Left ventricle myocardium inferior (tissue), 1 donor: ENCODE measurements at places on chromosomes 7 and 10. TPM values are rescaled to one million over a fixed set of nuclear protein-coding genes. Genes with fewer than 3 reads are reported as not detected.
A peak's percentile ranks its signal among the peaks of the same experiment; 100 is the strongest.

Gene TMEM26
- 0.30 TPM for total RNA-seq

Gene CALHM1
- not detected for total RNA-seq

Gene SPDYE9
- total RNA-seq: not detected

Gene ATRNL1
- 2.9 TPM for total RNA-seq

Gene MALRD1
- 0.47 TPM for total RNA-seq

Gene RALA
- 29.1 TPM for total RNA-seq

Gene ASB10
- total RNA-seq: 35.4 TPM

Gene PLEKHS1
- not detected for total RNA-seq

DNA sequence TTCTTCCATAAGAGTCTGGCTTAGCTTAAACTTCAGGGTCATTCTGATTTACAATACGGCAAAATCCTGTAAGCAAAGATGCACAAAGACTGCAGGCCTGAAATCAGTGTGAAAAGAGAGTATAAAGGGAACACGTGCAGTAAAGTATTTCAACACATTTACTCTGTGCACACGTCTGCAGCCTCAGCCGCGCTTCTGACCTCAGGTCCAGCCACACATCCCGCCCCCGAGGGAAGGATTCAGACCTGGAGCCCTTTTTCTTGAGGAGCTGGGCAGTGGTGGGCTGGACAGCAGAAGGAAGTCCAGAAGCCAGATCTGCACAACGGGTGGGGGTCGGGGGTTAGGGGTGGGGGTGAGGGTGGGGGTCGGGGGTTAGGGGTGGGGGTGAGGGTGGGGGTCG is 58.9 kb upstream of the FAM20C start:
- no peak for DNase-seq
- H3K27ac ChIP-seq: no peak overlapping the region
- H3K4me3 ChIP-seq: no peak overlapping the region
- H3K4me1 ChIP-seq: peaks cover 31% of the 10 kb centered on the region
- H3K27me3 ChIP-seq: peaks cover 13% of the 10 kb centered on the region

GRCh38 chr10:21144047-21144446 is 246.9 kb upstream of the NEBL start:
- H3K4me3 ChIP-seq: no peak overlapping the region
- no peaks in the 10 kb centered on the region for H3K27me3 ChIP-seq
- no peak overlapping the region for H3K27ac ChIP-seq
- no peaks in the 10 kb centered on the region for H3K4me1 ChIP-seq
- no peaks in the 10 kb centered on the region for H3K36me3 ChIP-seq
- no peak for DNase-seq

DNA sequence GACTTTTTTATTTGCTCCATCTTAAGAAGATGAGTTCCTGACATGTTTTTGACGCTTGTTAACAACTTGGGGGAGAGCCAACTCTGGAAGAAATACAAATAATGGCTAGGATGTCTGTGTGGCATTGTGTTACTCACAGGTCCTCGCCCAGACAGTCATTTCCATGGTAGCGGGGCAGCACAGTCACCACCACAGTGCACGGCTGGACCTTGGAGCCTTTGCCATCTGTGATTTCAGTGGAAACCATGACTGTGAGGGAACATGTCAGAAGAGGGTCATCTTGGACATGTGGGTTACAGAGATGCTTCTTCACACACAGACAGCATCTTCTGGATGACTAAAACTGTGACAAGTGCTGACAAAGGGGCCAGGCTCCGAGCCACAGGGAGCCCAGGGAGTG is 74.5 kb downstream of the PKD1L1 start:
- no peaks in the 10 kb centered on the region for H3K36me3 ChIP-seq
- H3K4me1 ChIP-seq: peaks cover 13% of the 10 kb centered on the region
- no peaks in the 10 kb centered on the region for H3K27me3 ChIP-seq
- no peak for DNase-seq

GRCh38 chr7:2820508-2820934 is 23.6 kb downstream of the GNA12 start:
- peaks cover 84% of the 10 kb centered on the region for H3K4me1 ChIP-seq
- H3K36me3 ChIP-seq: no peaks in the 10 kb centered on the region
- no peaks in the 10 kb centered on the region for H3K27me3 ChIP-seq
- H3K27ac ChIP-seq: peak overlapping the region; percentile 68

- no peaks in the 10 kb centered on the region for H3K27me3 ChIP-seq
- no peaks in the 10 kb centered on the region for H3K4me1 ChIP-seq
- no peak overlapping the region for H3K27ac ChIP-seq
- no peak overlapping the region for H3K4me3 ChIP-seq
These were observed 128.9 kb downstream of the ZNF365 start for GRCh38 chr10:62502995-62503613.

DNA sequence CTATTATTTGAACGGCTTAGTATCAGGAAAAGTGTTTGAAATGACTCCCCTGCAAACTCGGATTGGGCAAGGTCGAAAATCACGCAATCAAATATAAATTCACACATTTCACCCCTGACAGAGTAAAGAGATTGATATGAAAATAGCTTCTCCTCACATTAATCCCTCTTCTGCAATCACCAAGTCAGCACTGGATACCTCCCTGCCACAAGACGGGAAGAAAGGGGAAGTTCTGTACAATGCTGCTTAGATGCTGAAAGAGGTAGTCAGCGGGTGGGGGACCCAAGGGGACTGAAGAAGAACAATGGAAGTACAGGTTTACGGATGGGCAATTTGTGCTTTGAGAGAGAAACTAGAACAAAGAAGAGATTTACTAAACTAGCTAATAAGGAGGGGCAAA is 72.0 kb upstream of the ANK3 start:
- DNase-seq: no peak
- H3K36me3 ChIP-seq: no peaks in the 10 kb centered on the region
- no peaks in the 10 kb centered on the region for H3K27me3 ChIP-seq

- H3K27me3 ChIP-seq: no peaks in the 10 kb centered on the region
- DNase-seq: peak; percentile 80
- H3K27ac ChIP-seq: peak overlapping the region; percentile 19
- peaks cover 12% of the 10 kb centered on the region for H3K36me3 ChIP-seq
- peak overlapping the region; percentile 72 for H3K4me3 ChIP-seq
These were observed 208.4 kb downstream of the TPST1 start for GRCh38 chr7:66413379-66414114.

DNA sequence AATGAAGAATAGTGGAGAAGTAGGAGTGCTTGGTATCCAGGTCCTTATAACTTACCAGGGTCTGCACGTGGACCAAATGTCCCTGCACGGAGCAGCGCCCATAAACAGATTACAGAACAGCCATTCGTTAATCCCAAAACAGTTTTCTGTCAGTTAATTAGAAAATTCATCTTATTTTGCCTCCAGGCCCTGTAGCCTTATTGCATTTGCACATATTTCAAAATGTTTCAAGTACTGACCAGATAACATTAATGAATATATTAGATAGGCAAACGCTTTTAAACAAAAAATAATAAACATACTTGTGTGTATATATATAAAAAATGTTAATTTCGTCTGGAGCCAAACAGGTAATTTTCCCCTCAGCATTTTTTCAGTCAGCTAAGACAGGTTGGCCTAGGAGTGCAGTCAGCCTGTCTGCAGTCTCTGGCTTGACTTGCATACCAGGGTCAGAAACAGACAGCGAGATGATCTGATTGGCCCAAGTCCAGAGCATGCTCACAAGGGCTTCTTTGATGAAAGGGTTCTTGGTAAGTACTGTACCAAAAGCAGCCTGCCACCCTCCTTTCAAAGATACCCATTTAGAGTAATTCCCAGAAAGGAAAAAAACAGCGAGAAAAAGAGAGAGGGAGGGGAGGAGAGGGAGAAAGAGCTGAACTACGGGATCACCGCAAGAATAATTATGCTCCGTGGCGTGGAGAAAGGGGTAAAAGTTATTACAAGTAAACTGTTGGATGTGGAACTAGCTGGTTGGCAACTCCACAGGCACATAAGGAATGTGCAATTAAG is 194.4 kb upstream of the TCF7L2 start:
- no peaks in the 10 kb centered on the region for H3K27me3 ChIP-seq
- DNase-seq: no peak
- no peaks in the 10 kb centered on the region for H3K4me1 ChIP-seq
- no peak overlapping the region for H3K4me3 ChIP-seq

- no peaks in the 10 kb centered on the region for H3K4me1 ChIP-seq
- no peak for DNase-seq
- no peak overlapping the region for H3K27ac ChIP-seq
- no peaks in the 10 kb centered on the region for H3K27me3 ChIP-seq
These were observed 320.3 kb downstream of the CCDC3 start for GRCh38 chr10:12681252-12681651.

DNA sequence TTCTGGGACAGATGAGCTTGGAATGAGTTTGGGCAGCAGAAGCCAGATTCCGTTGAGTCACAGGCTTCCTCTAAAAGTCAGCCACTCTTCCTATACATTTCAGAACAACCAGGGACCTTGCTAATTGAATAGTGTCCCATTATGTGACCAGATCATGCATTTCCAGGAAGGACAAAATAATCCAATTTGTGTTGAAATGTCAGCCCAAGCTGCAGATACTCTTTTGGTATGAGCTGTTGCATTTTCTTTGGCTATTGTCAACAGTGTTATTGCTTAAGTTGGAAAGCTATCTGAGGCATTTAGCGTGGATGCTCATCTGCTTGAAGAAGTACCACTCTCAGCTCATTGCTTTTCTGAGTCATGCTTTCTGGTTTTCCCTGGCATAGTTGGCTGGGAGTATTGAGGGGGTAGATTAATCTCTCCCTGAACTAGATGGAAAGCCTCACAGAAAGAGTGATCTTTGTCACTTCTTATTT is 223.7 kb upstream of the HABP2 start:
- no peak overlapping the region for H3K27ac ChIP-seq
- H3K27me3 ChIP-seq: peaks cover 6% of the 10 kb centered on the region
- no peaks in the 10 kb centered on the region for H3K36me3 ChIP-seq
- H3K4me1 ChIP-seq: peaks cover 8% of the 10 kb centered on the region
- no peak overlapping the region for H3K4me3 ChIP-seq

DNA sequence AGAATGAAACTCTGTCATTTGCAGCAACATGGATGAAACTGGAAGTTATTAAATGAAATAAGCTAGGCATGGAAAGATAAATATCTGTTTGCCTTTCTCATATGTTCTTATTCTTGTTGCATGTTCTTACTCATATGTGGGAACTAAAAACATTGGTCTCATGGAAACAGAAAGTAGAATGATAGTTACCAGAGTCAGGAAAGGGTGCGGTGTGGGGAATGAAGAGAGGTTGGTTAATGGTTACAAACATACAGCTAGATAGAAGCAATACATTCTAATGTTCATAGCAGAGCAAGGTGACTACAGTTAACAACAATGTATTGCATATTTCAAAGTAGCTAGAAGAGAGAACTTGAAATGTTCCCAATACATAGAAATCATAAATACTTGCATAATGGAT is 105.1 kb downstream of the FAM107B start:
- no peaks in the 10 kb centered on the region for H3K36me3 ChIP-seq
- no peak overlapping the region for H3K27ac ChIP-seq
- DNase-seq: no peak
- no peak overlapping the region for H3K4me3 ChIP-seq
- no peaks in the 10 kb centered on the region for H3K27me3 ChIP-seq
- no peaks in the 10 kb centered on the region for H3K4me1 ChIP-seq

DNA sequence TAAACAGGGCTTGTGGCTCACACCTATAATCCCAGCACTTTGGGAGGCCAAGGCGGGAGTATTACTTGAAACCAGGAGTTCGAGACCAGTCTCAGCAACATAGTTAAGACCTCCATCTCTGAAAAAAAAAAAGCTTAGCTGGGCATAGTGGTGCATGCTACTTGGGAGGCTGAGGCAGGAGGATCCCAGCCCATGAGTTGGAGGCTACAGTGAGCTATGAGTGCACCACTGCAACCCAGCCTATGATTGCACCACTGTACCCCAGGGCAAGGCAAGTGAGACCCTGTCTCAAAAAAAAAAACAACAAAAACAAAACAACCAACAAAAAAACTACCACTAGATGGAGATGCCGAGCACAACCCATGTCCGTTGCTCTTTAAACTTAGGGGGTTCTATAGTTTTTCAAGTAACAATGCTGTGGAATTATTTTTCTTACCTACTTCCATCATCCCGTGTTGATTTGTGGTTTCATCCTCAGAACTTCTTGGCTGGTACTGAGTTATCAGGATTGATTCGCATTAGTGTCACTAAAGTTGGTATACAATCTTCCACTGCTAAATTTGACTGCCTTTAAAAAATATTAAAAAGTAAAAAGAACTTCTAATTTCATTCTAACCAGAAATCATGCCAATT is 12.2 kb upstream of the REPIN1 start:
- no peak overlapping the region for H3K4me3 ChIP-seq
- DNase-seq: no peak
- no peaks in the 10 kb centered on the region for H3K27me3 ChIP-seq
- H3K36me3 ChIP-seq: no peaks in the 10 kb centered on the region
- peaks cover 1% of the 10 kb centered on the region for H3K4me1 ChIP-seq
- no peak overlapping the region for H3K27ac ChIP-seq

GRCh38 chr10:115706488-115707076 is 566.4 kb downstream of the GFRA1 start:
- no peaks in the 10 kb centered on the region for H3K4me1 ChIP-seq
- DNase-seq: no peak
- no peaks in the 10 kb centered on the region for H3K36me3 ChIP-seq
- no peak overlapping the region for H3K4me3 ChIP-seq
- H3K27me3 ChIP-seq: no peaks in the 10 kb centered on the region

- H3K27ac ChIP-seq: no peak overlapping the region
- H3K36me3 ChIP-seq: no peaks in the 10 kb centered on the region
- no peak overlapping the region for H3K4me3 ChIP-seq
- no peaks in the 10 kb centered on the region for H3K4me1 ChIP-seq
- no peak for DNase-seq
These were observed 135.8 kb downstream of the KCNMA1 start for GRCh38 chr10:77501846-77502261.

GRCh38 chr7:99005776-99006175 is 127.4 kb downstream of the TRRAP start:
- no peaks in the 10 kb centered on the region for H3K4me1 ChIP-seq
- H3K36me3 ChIP-seq: peaks cover 90% of the 10 kb centered on the region
- no peaks in the 10 kb centered on the region for H3K27me3 ChIP-seq
- no peak for DNase-seq

- no peaks in the 10 kb centered on the region for H3K36me3 ChIP-seq
- H3K27me3 ChIP-seq: no peaks in the 10 kb centered on the region
- no peak overlapping the region for H3K27ac ChIP-seq
- no peak overlapping the region for H3K4me3 ChIP-seq
- DNase-seq: no peak
- H3K4me1 ChIP-seq: no peaks in the 10 kb centered on the region
These were observed 273.1 kb downstream of the PHTF2 start for GRCh38 chr7:78071491-78072200.

- no peaks in the 10 kb centered on the region for H3K36me3 ChIP-seq
- no peaks in the 10 kb centered on the region for H3K27me3 ChIP-seq
- peak overlapping the region; percentile 94 for H3K27ac ChIP-seq
- no peak for DNase-seq
- H3K4me3 ChIP-seq: peak overlapping the region; percentile 75
- H3K4me1 ChIP-seq: peaks cover 53% of the 10 kb centered on the region
These were observed 738 bp downstream of the ETV1 start for GRCh38 chr7:13988731-13989125.
